ENCODE measurements at places on chromosomes 6 and 20. TPM values are rescaled to one million over a fixed set of nuclear protein-coding genes. Genes with fewer than 3 reads are reported as not detected.

DNA sequence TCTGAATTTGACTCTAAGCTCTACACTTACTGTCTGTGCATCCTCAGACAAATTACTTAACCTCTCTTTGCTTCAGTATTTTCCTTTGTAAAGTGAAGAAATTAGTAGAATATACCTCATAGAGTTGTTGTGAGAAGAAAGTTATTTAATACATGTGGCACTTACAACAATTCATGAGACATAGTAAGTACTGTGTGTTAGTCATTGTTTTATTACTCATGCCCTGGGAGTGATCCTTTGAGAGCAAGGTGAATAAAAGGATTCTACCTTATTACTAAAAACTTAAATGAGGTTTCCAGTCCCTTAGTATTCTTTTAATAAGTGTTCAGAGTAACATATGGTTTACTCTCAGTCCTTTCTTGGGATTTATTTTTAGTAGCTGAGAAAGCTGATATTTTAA lies 233.6 kb upstream of the MAP3K7 start:
- no peak for DNase-seq

- DNase-seq = no peak
These were observed 78.0 kb upstream of the MPC1 start for GRCh38 chr6:166460473-166461437.

DNA sequence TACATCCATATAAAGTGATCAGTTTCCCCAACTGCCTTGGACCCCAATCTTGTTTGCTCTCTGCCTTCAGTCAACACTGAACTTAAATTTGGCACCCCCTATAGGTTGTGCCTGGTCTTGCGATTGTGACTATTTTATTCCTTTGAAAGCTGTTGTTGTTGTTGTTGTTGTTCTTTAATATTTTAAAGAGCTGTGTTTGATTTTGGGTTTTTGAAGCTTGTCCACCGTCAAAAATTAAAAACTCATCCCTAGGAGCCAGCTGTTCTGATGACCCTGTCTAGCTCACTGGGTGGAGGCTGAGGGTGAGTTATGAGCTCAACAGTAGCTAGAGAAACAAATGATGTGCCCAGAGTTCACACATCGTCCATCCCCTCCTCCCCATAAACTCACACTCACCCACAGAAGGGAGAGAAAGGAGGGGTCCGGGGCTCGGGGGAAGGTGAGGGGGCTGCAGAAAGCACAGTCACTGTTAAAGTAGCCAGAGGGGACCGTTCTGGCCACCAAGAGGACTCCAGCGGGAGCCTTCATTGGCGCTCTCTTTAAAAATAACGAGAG lies 4.0 kb downstream of the SIM1 start:
- DNase-seq = no peak

- DNase-seq = no peak
These were observed 132.1 kb upstream of the ZNF184 start for GRCh38 chr6:27604986-27605385.

DNA sequence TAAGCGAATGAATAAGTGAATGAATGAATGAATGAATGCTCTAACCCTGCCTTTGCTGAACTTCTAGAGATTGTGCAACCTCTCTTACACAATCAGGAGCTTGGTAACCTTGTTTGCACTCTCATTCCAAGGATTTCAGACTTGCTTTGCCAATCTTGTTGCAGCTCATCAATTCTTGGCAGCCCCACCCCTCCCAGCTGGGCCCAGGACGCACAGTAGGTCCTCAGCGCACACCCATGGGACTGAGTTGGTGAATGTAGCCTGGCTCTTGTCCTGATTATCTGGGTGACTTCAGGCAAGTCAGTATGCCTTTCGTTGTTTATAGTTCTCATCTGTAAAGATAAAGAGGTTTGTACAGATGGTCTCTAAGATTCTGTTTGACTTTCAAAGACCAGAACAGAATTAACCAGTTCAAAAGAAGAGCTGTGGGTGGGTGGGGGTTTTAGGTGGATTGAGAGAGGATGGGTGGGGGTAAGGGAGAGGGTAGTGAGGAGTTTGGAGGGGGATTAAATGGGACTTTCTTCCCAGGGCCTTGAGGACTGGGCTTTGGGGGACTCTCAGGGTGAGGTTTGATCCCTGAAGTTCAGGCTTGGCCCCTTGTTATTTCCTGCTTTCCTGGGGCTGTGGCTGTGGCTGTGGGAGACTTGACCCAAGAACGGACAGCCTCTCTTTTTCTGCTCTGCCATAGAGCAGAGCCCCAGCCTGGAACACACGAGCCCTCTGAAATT lies 33.2 kb downstream of the VEGFA start:
- DNase-seq = no peak

DNA sequence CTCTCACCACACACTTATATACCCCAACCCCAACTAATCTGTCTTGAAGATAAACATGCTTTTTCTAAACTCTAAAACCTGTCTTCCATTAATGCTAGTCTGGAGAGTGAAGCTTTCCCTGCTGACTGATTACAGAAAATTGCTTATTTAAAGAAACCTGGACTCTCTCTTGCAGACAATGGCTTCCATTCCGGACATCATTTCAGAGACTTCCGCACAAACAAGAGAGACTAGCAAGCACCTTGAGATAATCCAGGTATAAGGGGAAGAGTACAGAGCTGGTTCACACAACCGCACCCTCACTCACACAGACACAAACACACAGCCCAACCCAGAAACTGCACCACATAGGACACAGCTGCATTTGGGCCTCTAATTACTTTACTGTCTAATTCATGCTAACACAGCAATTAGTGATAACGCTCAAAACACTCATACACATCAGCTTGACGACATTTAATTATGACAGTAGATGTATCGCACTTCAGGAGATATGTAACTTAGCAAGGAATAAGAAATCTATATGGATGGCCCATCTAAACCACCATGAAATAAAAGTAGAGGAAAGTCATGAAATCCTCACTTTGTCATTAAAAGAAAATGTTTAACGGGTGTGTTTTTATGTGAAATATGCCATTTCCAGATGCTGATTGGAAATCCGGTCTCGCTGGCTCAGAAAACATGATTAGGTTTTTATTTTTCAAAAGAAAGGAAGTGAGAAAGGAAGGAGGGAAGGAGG lies 138.1 kb upstream of the JARID2 start:
- no peak for DNase-seq

GRCh38 chr6:3546121-3546520 lies 89.3 kb upstream of the SLC22A23 start:
- no peak for DNase-seq

Gene PAX1
- not detected for total RNA-seq

Gene SLC17A2
- not detected for total RNA-seq

Data from activated CD4-positive, alpha-beta memory T cell treated with anti-CD3 and anti-CD28 coated beads for 36 hours (primary cell).